ENCODE measurements at places on chromosomes 7 and 10.

GRCh38 chr7:42661312-42661711 is 250.6 kb downstream of the C7orf25 start:
- no peak for DNase-seq

- no peak for DNase-seq
Observed at GRCh38 chr10:121138112-121138860, 287.1 kb downstream of the WDR11 start.

DNA sequence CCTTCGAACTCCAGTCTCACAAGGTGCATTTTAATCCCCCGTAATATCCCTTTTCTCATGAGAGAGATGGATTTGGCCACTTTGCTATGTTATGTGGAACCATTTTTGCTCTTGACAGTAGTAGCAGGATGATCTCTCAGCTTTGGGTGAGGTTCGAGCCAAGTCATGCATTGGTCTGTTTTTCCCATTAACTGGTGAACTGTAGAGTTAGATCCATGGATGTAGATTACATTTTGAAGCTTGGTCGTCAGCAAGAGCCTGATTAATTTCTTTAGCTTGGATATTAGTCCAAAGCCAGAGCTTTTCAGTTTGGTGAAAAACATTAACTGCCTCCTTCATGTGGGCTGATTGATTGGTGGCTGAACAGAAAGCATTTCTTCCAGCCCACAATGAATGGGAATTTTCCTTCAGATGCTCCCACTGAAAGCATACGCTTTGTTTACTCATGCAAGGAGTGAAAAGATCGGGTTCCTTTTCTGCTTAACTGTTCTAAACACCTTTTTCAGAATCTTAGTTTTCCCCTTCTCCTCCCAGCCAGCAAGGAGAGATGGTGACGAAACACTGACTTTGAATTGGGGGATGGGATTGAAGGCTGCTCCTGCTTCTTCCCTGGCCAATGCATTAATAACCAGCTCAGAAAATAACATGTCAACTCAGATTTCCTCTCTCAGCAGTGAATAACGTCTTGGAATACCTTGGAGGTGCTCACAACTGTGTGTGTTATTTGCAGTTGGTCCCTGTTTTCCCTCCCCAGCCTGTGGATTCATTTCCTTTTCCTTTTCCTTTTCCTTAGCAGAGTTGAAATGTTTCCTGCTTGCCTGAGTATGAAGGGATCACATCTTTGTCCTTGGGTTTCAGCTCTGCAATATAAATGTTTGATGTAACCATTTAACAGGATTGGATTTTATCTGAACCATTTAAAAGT is 351.8 kb upstream of the FZD8 start:
- DNase-seq = no peak

GRCh38 chr10:101959346-101959916 is 96.5 kb downstream of the ARMH3 start:
- DNase-seq = no peak

DNA sequence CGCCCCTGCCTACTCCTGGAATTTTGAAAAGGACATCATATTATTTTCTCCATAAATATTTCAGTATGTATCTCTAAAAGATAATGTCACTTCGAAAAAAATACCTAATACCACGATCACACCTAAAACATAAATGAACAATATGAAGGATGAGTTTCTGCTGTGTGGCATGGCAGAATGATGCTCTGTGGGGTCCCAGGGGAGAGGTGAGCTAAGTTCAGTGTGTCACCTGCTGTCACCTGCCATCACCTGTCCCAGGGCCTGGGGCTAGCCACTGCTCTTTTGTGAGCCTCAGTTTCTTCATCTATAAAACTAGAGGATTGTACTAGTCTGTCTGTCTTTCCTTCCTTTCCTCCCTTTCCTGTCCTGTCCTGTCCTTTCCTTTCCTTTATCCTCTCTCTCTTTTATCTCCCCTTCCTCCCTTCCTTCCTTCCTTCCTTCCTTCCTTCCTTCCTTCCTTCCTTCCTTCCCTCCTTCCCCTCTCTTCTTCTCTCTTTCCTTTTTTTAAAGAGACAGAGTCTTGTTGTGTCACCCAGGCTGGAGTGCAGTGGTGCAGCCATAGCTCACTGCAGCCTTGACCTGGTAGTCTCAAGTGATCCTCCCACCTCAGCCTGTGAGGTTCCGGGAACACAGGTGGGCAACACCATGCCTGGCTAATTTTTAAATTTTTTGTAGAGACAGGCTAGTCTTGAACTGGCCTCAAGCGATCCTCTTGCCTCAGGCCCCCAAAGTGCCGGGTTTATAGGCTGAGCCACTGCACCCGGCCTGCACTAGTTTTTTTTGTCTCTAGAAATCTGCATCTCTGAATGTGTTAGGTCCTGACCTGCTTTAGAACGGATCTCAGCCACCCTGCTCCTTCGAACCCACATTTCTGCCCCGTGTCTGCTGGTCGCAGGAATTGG is 43.1 kb downstream of the CUX1 start:
- DNase-seq = no peak

- peak; percentile 72 for DNase-seq
Observed at GRCh38 chr7:82740246-82740848, 296.8 kb upstream of the CACNA2D1 start.

GRCh38 chr7:97499204-97499603 is 232.7 kb upstream of the TAC1 start:
- DNase-seq = peak; percentile 55

DNA sequence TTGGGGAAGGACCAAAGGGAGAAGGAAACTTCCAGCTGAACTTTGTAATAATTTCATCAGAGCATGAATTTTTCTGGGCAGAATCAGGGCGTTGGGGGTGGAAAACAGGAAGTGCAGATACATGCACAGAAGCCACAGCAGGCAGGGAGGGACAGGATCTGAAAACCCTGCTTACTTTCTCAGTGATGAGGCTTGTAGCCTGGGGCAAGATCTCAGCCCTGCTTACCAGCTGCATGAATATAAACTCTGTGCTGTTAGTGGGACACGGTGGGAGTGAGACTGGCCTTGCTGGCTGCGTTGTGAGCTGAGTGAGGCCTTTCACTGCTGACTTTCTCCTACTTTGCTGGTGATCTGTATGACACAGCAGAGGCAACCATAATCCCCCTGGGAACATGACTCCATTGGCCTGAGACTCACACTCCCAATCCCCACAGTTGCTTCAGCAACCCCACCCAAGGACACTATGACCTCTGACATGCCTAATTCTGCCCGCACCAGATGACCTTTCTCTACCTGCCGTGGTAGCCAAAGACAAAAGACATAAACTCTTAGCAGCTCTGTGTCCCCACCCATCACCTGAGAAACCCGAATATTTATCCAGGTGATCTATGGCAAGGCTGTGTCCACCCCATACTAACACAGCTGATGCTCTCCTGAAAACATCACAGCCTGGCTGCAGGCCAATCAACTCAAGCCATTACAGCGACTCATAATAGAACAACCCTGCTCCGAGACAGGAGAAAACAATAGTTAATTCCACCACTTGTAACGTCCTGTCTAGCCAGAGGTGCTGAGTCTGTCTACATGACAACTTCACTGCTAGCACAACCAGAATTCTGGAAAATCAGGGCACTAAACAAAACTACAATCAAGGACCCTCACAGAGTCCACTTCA is 190.7 kb upstream of the CHRM2 start:
- DNase-seq = no peak

GRCh38 chr10:21511946-21512572 is 13.4 kb downstream of the SKIDA1 start:
- DNase-seq = no peak

DNA sequence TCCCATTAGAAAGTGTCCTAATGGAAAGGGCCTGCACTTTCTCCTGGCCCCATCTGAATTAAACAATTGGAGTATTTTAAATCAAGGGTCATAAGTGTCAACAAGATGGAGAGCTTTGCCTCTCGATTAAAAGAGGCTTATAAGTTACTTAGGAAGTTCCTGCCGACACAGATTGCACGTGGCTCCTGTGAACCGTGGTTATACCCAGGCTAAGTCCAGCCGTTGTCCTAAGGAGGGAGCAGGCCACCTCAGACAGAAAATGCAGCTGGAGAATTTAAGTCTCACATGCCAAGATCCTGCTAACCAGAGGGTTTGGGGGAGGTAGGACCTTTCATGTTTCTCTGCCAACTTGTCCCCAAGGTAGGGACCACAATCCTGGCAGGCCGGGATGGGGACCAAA is 626.5 kb upstream of the GALNT17 start:
- no peak for DNase-seq

DNA sequence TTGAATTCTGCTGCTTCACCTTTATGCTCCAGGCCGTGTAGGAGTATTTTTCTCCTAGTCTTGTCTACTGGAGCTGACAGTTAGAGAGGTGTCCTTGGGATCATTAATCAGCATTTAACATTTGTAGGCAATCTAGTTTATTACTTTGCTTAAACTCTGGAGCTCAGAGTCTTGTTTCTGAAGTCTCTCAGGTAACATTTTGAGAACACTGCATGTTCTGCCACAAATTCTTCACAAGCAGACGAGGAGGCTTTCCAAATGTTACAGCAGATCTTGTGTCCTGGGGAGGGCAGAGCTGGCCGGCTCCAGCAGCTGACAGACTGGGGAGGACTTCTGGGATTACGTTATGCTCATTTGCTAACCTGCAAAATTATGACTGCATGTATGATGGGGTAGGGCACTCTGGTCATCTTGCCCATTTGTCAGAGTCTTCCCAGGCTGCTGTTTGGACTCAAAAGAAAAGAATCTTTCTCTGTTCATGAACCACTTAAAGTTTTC is 50.5 kb downstream of the GALNT17 start:
- DNase-seq = no peak

DNA sequence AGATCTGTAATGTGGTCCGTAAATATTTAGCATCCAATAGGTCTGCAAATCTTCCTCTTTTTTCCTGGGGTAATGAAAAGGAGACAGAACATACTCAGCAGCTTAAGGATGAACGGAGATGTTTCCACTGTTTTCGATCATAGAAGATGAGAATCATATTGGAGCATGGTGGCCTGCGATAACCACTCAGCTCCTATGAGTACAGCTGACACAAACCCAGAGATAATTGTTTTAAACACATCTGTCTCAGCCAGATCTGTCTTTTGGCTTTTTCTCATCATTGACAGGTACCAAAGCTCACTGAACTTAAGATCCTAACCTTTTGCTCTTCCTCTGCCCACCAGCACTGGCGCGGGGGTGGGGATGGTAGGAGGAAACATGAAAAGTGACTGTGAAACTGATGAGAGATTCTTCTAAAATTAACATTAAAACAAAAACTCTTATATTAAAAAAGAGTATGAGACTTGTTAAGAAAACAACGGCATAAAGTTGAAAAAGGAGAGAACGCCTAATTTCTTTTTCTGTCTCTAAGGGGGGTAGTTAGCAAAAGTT is 71.0 kb downstream of the SVOPL start:
- DNase-seq = no peak

GRCh38 chr10:8375137-8375536 is 320.6 kb downstream of the GATA3 start:
- no peak for DNase-seq

DNA sequence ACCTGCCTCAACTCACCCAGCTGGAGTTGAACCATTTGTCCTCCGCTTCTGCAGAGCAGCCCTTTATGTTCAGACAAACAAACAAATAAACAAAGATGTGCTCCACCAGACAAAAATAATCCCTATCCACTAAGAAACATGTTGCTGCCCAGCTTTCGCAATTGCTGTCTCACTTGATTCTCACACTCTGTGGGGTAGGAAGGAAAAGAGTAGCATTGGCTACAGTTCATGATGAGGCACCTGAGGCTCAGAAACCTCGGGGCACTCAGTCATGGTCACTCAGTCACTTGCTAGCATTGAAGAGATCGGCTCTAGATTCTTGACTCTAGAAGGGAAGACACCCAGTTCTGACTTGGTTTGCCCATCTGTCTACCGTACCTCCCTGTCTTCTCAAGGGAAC is 88.0 kb upstream of the ZMIZ1 start:
- DNase-seq = no peak

DNA sequence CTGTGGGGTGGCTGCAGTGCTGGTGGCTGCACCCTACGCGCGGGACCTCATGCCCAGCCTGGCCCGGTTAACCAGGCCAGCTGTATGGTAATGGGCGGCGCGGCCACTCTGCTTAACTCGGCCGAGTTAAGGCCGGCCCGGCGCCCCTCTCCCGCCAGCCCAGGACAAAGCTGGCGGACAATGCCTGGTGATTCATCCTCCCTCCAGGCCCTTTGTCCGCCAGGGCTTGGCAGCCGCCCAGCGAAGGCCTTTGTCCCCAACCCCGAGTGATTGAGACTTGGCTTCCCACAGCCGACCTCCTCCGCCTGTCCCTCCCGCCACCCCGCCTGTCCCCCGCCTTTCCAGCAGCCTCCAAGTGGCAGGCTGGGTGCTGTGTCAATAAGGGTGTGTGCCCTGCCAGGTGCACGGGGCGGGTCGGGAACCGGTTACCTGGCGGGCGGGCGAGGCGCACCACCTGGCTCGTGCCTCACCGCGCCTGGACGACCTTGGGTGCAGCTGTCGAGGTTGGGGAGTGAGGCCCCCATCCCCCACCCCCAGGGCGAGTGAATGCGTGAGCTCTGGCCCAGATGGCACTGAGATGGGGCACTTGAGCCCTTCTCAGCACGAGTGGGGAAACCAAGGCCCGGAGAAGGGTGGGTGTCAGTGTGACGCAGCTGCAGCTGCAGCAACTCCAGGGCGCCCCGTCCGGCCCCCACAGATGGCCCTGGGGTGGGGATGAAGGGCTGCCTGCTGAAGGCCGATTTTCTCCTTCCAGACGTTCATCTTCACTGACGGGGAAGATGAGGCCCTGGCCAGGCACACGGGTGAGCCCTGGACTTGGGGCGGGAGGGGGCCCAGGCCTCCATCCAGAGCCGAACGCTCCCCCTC is 4.6 kb downstream of the LFNG start:
- peak; percentile 87 for DNase-seq

DNA sequence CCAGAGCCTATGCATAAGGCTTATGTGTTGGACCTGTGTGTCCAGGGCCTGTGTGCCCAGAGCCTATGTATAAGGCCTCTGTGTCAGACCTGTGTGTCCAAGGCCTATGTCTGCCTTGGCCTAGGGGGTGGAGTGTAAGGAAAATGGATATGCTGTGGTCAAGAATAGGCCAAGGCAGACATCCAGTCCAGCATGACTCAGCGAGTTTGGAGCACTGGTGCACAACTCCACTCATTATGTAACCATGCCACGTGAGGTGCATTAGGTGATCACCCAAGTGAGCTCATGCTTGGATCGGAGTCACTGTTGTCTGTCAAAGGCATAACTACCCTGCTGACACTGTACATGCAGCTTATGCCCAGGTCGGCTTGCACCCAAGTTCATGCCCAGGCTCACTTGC is 238.9 kb downstream of the CACNA2D1 start:
- no peak for DNase-seq

- peak; percentile 71 for DNase-seq
Observed at GRCh38 chr10:114045136-114046086, 1.7 kb downstream of the ADRB1 start.

- DNase-seq = no peak
Observed at GRCh38 chr10:51119441-51119840, 45.2 kb downstream of the PRKG1 start.
